ENCODE measurements at places on chromosomes 16 and 17.

- DNase-seq: peak; percentile 18
These were observed 32.6 kb upstream of the ZFP90 start for GRCh38 chr16:68506331-68507053.

GRCh38 chr17:4944163-4944553, 4.1 kb downstream of the RNF167 start:
- DNase-seq: no peak

- no peak for DNase-seq
These were observed 632 bp downstream of the CYBC1 start for GRCh38 chr17:82449883-82450356.

- DNase-seq: no peak
These were observed 14.4 kb upstream of the MEAK7 start for GRCh38 chr16:84518804-84519341.

DNA sequence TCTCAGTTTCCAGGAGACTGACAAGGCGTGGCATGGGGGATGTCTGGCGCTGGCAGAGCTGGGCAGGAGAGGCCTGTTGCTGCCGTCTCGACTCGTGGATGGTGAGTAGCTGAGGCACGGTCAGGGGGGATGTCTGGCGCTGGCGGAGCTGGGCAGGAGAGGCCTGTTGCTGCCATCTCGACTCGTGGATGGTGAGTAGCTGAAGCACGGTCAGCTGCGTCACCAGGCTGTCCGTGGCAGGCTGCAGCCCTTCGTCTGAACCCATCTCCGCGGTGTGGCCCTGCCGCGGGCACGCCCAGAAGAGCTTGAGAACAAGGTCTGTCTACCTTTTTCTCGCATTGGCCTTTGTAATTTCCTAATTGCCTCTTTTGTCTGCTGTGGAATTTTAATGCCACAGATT, 25.0 kb downstream of the ZNF750 start:
- DNase-seq: no peak

DNA sequence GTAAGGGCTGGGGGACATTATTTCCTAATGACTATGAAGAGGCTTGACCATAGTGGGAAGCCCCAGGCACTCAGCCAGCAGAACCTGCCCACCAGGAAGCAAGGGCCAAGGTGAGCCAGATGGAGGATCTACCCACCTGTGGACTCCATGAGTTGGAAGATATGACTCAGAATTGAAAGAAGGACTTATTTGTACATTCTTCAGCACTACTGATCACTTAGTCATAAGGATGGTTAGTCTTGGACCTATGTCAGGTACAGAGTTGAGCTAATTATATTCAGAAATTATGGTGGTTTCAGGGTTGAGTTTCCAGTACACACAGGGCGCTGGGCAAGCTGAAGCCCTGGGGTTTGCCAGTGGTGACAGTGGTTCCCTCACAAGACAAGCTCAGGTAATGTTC, 24.0 kb upstream of the GRIN2A start:
- no peak for DNase-seq

- no peak for DNase-seq
These were observed 2.8 kb downstream of the KRT10 start for GRCh38 chr17:40819528-40820125.

GRCh38 chr17:7856011-7856810, 1.1 kb downstream of the NAA38 start:
- peak; percentile 75 for DNase-seq

GRCh38 chr17:30376621-30377452, 1.9 kb upstream of the CPD start:
- peak; percentile 88 for DNase-seq

DNA sequence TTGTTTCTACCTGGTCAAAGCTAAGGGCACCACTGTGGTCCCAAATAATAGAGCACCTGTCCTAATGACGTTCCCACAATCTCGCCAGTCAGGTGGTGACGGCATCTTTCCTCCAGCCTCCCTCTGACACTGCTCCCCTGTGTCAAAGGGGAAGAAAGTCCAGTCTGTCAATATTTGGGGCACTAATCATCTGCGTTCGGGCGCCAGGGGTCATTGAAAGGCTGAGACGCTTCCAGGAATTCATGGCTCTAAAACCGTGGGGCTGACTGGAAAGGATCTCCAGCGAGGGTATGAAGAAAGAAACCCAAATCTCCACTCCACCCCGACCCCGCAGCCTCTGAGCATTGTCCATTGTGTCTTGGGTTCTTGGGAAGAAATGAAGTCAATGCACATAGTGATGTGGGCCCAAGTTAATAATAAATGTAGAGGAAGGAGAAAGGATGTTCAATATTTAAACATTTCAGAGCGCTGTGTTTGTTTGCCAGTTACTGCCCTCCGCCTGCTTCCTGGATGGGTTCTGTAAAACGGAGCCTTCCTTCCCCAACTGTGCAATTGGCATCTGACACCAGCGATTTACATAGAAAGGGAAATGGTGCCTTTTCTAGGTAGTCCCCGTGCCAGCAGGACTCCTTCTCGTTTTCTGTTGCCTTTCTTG, 103.2 kb downstream of the SOCS1 start:
- DNase-seq: no peak

DNA sequence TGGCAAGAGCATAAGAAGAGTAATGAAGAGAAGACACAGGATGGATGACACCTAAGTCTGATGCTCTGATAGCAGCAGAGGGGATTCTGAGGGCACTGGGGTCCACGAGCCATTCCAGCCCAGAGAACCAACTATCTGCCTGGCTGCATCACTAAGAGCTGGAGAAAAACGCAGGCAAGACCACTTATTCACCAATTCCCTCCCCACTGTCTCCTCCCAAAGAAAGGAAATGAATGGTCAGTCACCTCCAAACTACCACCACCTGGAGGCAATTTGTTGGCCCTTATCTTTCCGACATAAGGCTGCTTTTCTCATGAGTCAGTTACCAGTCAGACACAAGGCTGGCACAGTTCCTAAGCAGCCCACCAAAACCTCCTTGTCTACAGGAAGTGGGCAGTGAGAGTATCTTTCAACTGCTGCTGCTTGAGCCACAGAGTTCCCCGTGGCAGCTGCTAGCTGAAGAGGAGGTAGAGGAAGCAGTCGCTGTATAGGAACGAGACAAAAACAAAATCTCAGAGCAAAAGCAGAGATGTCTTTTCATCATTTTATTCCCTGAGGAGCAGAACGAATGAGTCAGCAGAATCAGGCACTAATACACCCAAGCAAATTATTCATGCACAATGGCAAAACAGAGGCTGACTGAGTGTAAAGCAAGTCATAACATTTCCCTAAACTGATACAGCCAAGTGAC, 111.1 kb downstream of the SMG6 start:
- peak; percentile 96 for DNase-seq

DNA sequence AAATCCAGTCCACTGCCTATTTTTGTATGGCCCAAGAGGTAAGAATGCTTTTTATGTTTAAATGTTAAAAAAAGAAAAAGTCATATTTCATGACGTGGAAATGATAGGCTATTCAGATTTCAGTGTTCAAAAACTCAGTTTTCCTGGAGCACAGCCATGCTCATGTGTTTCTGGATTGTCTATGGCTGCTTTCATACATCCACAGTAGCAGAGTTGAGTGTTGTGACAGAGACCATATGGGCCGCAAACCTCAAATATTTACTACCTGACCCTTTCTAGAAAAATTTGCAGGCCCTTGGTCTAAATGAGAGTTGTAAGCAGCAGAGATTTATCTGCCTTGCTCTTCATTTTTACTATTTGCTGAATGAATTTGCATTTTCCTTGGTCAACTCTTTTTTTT, 264.1 kb downstream of the CBLN1 start:
- DNase-seq: no peak

DNA sequence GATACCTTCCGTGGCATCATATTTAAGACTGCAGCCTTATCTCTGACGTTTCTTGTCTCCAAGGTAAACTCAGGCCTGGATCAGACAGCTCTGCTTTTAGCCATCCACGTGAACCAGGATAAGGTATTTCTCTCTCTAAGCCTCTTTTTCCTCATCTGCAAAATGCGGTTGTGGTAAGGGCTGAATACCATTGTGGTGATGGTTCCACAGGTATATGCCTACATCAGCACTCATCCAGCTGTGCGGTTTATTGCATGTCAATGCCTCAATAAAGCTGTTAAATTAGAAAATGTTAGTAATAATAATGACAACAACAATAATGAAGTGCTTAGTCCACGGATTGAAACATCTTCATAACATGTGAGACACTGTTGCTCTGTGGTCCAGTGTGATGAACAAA, 104.4 kb downstream of the GRIN2A start:
- DNase-seq: no peak

- DNase-seq: no peak
These were observed at the start of gene ZPBP2 for GRCh38 chr17:39867880-39868553. ZPBP2 (plus strand) TSS chr17:39868202; CDS start chr17:39868355, 153 bp downstream.

GRCh38 chr17:51056813-51057510, 63.7 kb downstream of the SPAG9 start:
- peak; percentile 87 for DNase-seq

DNA sequence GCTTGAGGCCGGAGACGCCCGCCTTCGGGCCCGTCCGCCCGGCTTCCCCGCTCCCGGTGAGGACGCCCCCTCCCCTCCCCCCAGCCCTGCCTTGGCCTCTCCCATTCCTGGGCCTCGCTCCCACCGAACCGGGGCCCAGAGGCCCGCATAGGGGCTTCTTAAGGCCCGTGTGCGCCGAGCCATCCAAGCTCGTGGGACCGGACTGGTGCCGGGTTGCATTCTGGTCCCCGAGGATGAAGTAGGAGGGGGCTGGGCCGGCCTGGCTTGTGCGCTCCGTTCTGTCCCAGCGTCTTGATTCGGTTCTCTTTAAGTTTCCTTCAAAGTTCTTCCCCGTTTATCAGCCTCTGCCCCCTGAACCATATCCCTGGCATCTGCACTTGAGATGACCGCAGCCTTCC, 488 bp downstream of the SENP3 start:
- DNase-seq: peak; percentile 50

- no peak for DNase-seq
These were observed 10.0 kb upstream of the TNFRSF13B start for GRCh38 chr17:16981928-16982327.

GRCh38 chr16:30766206-30766932, 4.2 kb downstream of the RNF40 start:
- no peak for DNase-seq

DNA sequence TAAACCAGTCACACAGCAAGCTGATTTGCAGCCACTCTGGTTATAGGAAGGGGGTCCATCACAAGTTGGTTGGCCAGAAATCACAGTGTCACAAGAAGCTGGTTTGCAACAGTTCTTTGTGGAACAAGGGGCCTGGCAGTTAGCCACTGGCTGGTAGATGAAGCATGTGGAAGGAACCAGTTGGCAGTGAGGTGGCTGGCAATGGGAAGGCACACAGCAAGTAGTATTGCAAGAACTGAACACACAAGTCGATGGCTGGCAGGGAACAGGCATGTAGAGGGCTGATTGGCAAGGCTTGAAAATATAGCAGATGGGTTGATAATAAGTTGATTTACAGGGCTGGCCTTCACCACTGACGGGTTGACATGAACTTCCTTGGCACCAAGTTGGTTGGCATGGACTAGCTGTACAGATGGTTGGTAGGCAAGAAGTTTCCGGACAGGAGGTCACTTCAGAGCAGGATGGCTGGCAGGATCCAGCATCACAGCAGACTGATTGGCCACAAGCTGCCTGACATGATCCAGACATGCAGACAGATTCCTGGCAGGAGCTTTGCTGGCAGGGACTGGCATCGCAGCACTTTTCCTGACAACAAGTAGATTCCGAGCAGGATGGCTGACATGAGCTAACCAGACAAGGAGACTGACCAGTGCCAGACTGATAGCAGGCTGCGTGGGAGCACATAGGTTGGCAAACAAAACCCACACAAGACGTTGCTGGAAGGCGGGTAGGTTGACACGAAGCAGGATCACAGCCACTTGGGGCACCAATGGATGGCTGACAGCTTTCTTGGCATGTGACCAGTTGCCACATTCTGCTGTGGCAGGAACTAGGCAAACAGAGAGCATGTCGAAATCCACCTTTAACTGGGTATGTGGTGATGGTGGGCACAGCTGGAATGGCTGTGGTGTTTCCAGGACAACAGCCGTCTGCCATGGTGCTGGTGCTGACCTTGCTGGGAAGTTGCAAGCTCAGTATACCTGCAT, at the start of gene KRTAP29-1:
TSS of gene KRTAP29-1 (minus strand) at position 936 of the 986 bp plus-strand sequence. CDS start at position 936, 0 bp downstream.
- no peak for DNase-seq

GRCh38 chr16:83200005-83200779, 573.4 kb downstream of the CDH13 start:
- no peak for DNase-seq

- no peak for DNase-seq
These were observed 7.2 kb upstream of the MYCBPAP start for GRCh38 chr17:50501054-50501453.

DNA sequence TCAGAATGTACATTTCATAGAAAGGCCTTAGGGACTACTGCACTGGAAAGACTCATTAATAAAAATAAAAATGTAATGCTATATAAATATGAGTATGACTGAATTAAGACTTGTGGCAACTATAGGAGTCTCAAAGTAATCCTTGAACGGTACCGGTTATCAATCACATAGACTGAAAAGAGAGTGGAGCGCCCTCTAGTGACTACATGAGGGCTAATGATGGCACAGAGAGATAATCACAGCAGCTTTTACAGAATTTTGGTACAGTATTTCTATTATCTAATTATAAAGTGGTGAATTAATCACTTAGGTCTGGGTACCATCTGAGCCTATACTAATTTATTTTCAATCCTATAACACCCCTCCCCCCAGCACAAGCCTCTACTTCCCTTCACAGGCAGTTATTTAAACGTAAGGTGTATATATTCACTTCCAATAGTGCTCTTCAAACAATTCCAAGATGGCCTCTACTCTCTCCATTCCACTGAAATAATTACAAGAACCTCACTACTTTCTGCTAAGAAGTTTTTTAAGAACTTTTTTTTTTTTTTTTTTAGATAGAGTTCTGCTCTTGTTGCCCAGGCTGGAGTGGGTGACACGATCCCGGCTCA, 40.7 kb upstream of the ANKFY1 start:
- DNase-seq: peak; percentile 32

DNA sequence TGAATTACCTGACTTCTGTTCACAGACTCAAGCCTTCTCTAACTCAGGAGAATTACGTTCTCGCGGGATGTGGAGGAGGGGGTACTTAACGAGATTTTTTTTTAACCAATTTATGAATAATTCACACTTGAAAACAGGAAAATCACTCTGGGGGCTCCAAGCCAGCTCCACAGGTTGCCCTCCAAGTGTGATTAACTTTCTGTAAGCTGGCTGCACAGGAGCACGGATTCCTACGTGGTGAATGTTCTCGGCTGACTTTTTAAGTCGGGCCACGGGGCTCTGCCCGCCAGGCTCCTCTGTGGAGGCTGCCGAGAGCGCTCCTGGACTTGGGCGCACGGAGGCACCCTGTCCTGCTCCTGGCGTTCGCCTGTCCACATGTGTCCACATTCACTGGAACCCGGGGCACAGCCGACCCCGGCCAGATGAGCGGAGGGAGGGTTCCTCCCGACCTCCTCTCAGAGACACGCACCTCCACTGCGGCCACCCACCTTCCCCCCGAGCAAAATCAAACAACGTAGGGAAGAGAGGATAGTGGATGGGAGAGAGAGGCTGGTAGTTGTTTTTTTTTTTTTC, 147.1 kb upstream of the CHMP6 start:
- DNase-seq: no peak

GRCh38 chr16:74633686-74634085, 26.8 kb upstream of the GLG1 start:
- no peak for DNase-seq

- no peak for DNase-seq
These were observed 120.4 kb downstream of the CHD9NB start for GRCh38 chr16:52932321-52932720.
